Uterus (tissue), 4 donors: ENCODE measurements at places on chromosomes 6 and 20. TPM values are rescaled to one million over a fixed set of nuclear protein-coding genes. Genes with fewer than 3 reads are reported as not detected.

DNA sequence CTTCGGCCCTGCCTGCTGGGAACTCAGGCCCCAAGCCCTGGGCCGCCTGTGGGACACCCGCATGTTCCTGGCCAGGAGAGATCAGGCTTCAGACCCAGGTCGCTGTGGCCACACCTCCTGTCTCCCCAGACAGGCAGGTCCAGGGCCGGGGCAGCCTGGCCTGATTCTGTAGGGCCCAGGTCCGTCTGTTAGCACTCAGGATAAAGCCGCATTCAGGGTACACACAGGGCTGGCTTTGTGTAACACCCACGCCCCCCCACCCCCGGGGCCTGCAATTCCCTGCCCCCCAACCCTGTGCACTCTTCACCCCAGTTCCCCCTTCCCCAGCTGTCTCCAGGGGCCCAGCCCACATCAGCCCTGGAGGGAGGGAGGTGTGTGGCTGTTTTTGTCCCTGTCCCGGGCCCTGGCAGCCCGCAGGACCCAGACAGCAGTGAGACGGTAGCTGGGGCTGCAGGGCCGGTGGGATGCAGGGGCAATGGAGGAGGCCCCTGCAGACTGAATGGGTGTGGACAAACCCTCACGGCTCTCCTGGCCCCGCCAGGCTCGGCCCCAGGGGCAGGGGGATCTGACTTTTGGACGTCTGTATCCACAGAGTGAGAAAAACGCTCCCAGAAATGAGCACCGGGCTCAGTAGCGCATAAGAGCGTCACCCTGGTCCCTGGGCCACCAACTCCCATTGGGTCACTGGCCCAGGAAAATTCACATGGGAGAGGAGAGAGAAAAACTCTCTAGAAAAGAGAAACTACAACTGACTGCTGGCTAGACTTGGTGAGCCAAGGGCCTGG, 42.4 kb upstream of the ZBP1 start:
- no peak overlapping the region for H3K4me3 ChIP-seq
- no peaks in the 10 kb centered on the region for H3K27me3 ChIP-seq
- H3K4me1 ChIP-seq, result peaks cover 8% of the 10 kb centered on the region
- DNase-seq, result peak; percentile 15
- H3K27ac ChIP-seq, result peak overlapping the region; percentile 15
- no peaks in the 10 kb centered on the region for H3K36me3 ChIP-seq

DNA sequence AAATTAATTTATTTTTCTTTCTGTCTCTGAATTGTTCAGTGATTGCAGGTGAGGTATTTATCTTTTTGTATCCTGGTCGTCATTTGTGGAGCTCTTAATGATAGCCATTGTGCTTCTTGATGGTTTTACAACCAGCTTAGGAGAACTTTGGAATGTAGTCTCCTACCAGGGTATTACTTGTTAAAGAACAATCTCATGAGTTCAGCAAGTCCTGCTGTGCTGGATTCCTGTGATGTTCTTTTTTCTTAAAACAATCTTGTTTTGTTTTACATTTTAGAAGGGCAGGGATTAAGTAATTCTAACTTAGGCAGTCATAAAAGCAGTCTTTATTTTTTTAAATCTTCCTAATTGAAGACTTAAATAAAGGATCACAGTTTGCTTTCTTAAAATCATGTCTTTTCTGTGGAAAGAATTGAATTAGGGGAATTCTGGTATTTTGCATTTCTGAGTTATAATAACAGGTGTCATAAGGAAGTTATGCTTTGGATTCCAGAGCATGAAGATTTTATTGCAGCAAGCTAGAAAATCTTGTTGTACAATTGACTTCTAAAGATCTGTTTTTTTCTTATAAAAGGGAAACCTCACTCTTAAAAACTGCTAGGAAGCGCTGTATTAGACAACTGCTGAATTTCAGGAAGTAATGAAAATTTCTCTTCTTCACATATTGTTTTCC, 23.7 kb downstream of the RIOK1 start:
- no peaks in the 10 kb centered on the region for H3K4me1 ChIP-seq
- no peaks in the 10 kb centered on the region for H3K27me3 ChIP-seq
- H3K36me3 ChIP-seq, result no peaks in the 10 kb centered on the region
- no peak overlapping the region for H3K4me3 ChIP-seq

DNA sequence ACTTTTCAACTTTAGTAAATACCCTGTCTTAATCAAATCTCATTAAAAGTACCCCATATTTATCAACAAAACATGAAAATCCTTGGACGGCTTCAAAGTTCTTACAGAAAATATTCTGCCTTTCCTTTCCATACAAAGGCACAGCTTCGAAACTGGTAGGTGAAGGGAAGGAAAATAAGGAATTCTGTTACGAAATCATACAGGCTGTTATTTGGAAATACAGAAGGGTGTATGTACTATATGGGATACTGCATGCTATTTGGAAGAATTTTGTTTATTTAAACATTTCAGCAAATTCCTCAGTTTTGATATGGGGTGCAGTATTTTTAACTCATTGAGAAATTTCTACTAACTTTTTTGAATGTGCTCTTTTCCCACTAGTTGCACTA, 138.4 kb upstream of the BTN3A2 start:
- DNase-seq, result no peak
- H3K4me1 ChIP-seq, result no peaks in the 10 kb centered on the region
- peaks cover 5% of the 10 kb centered on the region for H3K27me3 ChIP-seq
- H3K36me3 ChIP-seq, result no peaks in the 10 kb centered on the region
- no peak overlapping the region for H3K4me3 ChIP-seq

GRCh38 chr6:140871911-140872310, 1260.8 kb upstream of the GJE1 start:
- no peaks in the 10 kb centered on the region for H3K4me1 ChIP-seq
- no peak overlapping the region for H3K27ac ChIP-seq
- H3K36me3 ChIP-seq, result no peaks in the 10 kb centered on the region
- no peaks in the 10 kb centered on the region for H3K27me3 ChIP-seq
- H3K4me3 ChIP-seq, result no peak overlapping the region

WFDC2 gene
- not detected for total RNA-seq

- no peaks in the 10 kb centered on the region for H3K4me1 ChIP-seq
- H3K27ac ChIP-seq, result no peak overlapping the region
- H3K4me3 ChIP-seq, result no peak overlapping the region
- H3K27me3 ChIP-seq, result no peaks in the 10 kb centered on the region
- peak; percentile 65 for DNase-seq
- no peaks in the 10 kb centered on the region for H3K36me3 ChIP-seq
Observed at GRCh38 chr20:49534255-49534712, 33.7 kb downstream of the PTGIS start.

PPT2 gene
- total RNA-seq, result 35.1 TPM

DNA sequence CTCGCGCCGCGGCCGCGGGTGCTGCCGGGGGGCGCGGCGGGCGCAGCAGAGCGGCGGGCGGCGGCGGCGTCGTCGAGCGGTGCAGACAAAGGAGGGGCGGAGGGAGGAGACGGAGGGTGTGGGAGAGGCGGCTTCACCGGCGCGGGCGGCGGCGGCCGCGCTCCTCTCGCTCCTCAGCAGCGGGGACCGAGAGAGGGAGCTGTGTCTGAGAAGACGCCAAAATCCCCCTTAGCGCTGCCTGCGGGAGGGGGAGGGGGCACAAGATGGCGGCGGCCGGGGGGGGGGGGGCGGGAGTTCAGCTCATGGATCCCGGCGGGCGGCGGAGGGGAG, 296 bp downstream of the ADNP start:
- peak overlapping the region; percentile 99 for H3K27ac ChIP-seq
- peak overlapping the region; percentile 59 for H3K4me3 ChIP-seq
- no peaks in the 10 kb centered on the region for H3K36me3 ChIP-seq

DNA sequence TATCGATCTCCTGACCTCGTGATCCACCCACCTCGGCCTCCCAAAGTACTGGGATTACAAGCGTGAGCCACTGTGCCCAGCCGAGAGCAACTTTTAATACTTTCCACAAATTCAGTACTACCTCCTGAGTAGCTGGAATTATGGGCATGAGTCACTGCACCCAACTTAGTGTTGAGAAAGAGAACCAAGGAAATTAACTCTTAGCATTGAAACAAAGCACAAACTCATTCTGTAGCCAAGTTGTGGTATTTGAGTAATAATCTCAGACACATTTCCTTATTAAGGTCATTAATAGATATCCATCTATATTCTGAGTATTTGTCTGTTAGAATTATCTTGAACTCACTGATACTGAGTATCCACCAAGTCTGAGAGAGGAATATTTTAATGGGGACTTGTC, 14.3 kb upstream of the ELOVL2 start:
- no peak overlapping the region for H3K4me3 ChIP-seq
- H3K27me3 ChIP-seq, result no peaks in the 10 kb centered on the region
- no peak for DNase-seq
- H3K4me1 ChIP-seq, result no peaks in the 10 kb centered on the region
- no peaks in the 10 kb centered on the region for H3K36me3 ChIP-seq
- no peak overlapping the region for H3K27ac ChIP-seq

RTF2 gene
- 58.2 TPM for total RNA-seq

BPIFA1 gene
- total RNA-seq, result not detected

GRCh38 chr6:99216959-99217358, 132.5 kb downstream of the FAXC start:
- no peaks in the 10 kb centered on the region for H3K4me1 ChIP-seq
- H3K36me3 ChIP-seq, result no peaks in the 10 kb centered on the region
- DNase-seq, result no peak
- H3K4me3 ChIP-seq, result no peak overlapping the region
- H3K27ac ChIP-seq, result no peak overlapping the region

DNA sequence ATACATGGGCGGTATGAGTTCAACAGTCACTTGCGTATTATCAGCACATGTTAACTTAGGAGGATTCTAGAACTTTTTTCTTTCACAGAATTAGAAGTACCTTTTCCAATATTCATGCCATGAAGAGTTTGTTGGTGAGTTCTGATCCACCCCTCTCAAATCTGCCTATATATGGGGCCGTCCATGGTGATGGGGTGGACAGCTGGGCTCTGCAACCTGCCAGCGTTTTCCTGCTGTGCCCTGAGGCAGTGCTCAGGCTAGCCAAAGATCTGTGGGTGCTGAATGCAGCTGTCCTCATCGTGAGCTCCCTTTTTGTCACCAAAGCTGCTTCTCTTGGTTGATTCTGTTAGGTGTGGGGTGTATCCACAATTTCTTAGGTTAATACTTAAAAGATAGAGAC, 88.7 kb downstream of the THBS2 start:
- no peaks in the 10 kb centered on the region for H3K27me3 ChIP-seq
- DNase-seq, result no peak
- no peak overlapping the region for H3K4me3 ChIP-seq
- H3K4me1 ChIP-seq, result no peaks in the 10 kb centered on the region
- no peaks in the 10 kb centered on the region for H3K36me3 ChIP-seq

DNA sequence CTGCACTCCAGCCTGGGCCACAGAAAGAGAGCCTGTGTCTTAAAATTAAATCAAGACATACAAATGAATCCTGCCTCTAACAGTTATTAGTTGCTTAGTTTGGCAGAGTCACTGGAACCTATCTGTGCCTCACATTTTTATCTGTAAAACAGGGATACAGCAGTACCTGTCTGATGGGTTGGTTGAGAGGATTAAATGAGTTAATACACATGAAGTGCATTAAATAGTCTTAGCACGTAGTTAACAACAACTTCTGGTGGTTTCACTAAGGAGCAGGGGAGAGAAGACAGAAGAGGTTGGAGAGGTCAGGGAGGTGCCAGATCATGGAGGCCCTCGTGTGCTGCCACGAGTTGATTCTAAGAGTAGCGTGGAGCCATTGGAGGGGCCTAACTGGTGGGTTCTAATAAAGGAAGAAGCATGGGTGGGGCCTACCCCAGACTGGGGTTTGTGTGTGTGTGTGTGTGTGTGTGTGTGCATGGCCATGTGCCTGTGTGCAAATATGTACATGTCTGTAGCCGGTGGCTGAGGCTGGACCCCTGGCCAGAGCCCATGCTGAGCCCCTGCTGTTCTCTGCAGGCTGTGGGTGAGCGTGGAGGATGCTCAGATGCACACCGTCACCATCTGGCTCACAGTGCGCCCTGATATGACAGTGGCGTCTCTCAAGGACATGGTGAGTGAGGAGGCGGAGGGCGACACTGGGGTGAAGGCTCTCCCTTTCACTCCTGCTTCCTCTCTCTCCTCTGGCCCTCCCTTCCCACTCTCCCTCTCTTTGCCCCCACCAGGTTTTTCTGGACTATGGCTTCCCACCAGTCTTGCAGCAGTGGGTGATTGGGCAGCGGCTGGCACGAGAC, 9.1 kb downstream of the RBCK1 start:
- H3K4me1 ChIP-seq, result no peaks in the 10 kb centered on the region
- H3K4me3 ChIP-seq, result no peak overlapping the region
- no peaks in the 10 kb centered on the region for H3K27me3 ChIP-seq

GRCh38 chr6:53811082-53811481, 16.3 kb downstream of the LRRC1 start:
- no peaks in the 10 kb centered on the region for H3K27me3 ChIP-seq
- no peaks in the 10 kb centered on the region for H3K36me3 ChIP-seq
- no peak overlapping the region for H3K27ac ChIP-seq

DNA sequence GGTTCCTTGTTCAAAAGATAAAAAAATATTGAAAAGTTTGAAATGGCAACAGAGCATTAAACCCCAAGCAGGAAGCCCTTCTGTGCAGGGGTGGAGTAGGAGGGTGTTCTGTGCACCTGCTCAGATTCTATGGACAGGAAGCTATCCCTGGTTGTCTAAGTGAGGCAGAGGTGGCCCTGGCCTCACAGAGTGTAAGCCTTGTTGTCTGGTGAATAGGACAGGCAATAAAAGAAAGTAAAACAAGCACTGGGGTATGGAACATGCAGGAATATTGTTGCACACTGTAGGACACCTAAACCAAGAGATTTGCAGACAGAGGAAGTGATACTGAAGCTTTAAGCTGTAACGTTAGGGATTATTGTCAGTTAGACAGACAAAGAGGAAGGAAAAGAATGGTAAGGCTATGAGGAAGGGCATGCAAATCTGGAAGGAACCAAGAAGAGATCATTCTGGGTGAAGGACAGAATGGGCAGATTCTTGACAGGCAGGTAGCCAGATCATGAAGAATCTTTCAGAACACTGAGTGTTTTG, 66.8 kb downstream of the TBC1D7 start:
- DNase-seq, result no peak
- H3K4me3 ChIP-seq, result no peak overlapping the region
- no peak overlapping the region for H3K27ac ChIP-seq

- no peaks in the 10 kb centered on the region for H3K36me3 ChIP-seq
- no peak overlapping the region for H3K4me3 ChIP-seq
- DNase-seq, result no peak
Observed at GRCh38 chr6:31368461-31368860, 11.5 kb upstream of the HLA-B start.

DNA sequence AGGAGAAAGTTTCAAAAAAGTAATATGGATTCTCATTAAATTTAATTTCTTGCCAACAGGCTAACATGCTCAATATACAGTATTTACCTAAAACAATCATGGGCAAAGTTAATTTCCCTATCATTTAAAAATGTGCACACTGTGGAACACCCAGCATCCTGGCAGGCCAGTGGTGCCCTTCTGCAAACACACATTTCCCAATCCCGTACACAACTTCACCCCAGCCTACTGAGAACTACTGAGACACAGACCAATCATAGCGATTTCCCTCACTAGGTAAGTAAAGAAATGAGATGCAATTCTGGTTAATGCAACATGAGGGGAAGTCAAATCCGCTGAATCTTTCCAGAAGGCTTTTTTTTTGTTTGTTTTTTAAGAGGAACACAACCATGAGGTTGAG, 7.6 kb downstream of the USP45 start:
- no peaks in the 10 kb centered on the region for H3K4me1 ChIP-seq
- H3K27me3 ChIP-seq, result no peaks in the 10 kb centered on the region
- DNase-seq, result no peak
- H3K27ac ChIP-seq, result no peak overlapping the region
- H3K36me3 ChIP-seq, result no peaks in the 10 kb centered on the region
- no peak overlapping the region for H3K4me3 ChIP-seq
